ENCODE measurements at places on chromosomes 13 and 19.

GRCh38 chr19:51097796-51098195 lies 10.4 kb downstream of the CTU1 start:
- no peak for DNase-seq

DNA sequence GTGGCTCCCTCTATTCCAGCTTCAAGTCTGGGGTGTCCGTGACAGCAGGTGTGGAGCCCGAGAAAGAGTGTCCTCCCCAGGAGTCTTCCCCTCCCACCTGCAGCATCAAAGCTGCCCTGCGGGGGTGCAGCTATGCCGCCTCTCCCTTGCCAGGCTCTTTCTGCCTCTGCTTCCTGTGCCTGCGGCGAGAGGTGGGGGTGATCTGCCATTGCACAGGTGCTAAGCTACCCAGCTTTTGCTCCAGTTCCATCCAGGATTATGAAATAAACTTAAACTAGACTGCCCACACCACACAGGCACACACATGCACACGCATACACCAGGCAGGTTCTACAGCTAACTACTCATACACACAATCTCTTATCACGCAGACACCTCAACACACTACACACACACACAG lies 104.7 kb upstream of the CLDN10 start:
- DNase-seq: no peak

DNA sequence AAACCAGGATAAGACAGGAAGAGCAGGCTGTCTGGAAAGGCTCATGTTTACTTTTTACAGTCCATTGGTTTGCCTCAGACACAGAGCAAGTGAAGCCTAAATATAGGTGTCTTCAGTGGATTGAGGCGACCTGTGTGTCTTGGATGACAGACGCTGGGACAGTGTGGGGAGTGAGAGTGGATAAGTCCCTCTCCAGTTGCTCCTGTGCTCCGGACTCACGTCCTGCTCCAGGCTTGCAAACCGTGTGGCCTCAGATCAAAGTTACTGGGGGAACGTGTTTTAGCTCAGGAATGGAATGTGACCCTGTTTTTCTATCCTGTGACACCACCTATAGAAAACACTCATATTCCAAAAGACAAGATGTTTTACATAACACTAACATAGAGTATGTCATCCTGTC lies 465.7 kb downstream of the MYO16 start:
- DNase-seq: no peak

GRCh38 chr13:101648766-101649487 lies 196.5 kb downstream of the ITGBL1 start:
- DNase-seq: no peak

- no peak for DNase-seq
Measured at GRCh38 chr13:95703576-95703975, 26.6 kb downstream of the DNAJC3 start.

DNA sequence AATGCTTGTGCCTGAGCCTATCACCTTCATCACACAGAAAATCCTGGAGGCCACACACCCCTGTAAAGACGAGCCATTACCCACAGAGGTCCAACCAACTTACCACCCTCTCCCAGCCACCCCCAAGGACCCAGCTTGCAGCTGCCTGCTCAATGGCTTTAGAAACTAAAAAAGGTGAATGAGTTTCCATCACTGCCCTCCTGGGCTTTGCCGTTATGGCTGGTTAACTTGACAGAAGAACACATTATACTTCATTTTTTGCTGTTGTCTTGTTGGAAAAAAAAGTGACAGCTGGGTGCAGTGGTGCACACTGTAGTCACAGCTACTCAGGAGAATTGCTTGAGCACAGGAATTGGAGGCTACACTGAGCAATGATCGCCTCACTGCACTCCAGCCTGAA lies 17.4 kb upstream of the FEM1A start:
- no peak for DNase-seq
